Type B pancreatic cell (in vitro differentiated cells): ENCODE measurements at places on chromosomes 7 and 10.

- DNase-seq: no peak
Measured at GRCh38 chr10:130729876-130730275, 581.6 kb downstream of the TCERG1L start.

DNA sequence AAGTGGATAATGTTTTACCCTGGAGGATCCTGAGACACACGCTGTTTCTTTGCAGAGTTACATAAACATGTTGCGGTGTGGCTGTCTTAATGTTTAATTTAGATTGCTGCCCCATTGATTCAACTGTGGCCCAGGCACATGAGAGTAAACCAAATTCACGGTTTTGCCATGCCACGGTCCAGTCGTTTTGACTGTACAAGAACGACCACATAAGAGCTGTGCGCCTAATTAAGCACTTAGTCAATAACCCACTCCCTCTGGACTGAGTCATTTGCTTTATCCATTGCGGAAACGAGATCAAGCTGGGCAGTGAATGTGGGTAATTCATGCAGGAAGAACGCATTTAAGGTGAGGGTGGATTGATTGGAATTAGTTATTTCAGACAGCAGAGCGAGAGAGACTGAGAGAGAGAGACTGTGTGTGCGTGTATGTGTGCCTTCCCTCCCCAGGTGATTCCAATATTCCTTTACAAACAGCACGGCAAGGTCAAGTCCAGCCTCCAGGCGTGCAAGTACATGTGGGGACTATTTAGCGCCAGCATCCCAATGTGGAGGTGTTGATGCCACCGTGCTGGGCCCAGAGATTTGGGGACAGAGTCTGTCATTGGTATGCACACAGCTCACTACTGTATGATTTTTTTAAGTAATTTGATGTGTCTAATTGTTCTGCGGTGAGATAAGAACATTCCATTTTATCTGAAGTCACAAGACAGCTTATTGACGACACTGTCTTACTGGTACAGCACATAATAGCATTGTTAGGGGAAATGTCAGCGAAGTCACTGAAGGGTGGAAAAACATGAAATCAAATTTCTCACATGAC is 8.4 kb upstream of the TEX36 start:
- DNase-seq: no peak

GRCh38 chr7:128427289-128427891 is 17.6 kb upstream of the IMPDH1 start:
- DNase-seq: no peak

DNA sequence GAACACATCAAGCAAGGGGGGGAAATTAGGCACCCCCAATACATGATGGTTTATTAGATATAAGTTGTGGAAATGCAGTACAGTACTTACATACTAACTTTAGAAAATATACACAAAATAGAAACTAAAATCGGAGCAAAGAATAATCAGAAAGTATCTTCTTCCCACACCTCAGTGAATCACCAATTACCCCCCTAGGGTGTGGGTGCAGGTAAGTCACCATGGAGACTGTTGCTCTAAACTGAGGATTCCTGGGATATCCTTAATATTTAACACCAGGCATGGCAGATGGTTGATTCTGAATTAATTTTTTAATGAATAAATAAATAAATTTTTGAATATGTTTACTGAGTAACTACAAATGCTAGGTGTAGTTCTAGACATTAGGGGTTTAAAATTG is 424.4 kb downstream of the SORCS1 start:
- no peak for DNase-seq

GRCh38 chr7:153920897-153921296 is 131.3 kb upstream of the DPP6 start:
- DNase-seq: no peak

- no peak for DNase-seq
Measured at GRCh38 chr7:116784647-116785046, 77.7 kb upstream of the CAPZA2 start.

DNA sequence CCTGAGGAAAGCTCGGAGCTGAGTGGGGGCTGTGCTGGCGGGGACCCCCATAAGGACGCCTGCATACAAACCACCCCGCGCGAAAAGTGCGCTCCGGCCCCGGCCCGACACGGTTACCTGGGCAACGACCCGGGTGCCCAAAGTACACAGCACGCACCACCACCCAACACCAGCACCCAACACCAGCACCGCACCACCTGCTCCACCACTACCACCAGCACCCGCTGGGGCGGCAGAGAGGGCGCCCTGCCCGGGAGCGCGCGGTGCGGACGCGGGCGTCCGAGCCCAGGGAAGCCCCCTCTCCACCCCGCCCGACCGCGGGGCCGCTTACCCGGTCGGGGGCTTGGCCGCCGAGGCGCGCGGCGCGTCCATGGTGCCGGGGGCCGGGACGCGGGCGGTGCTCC is 345 bp downstream of the COBL start:
- DNase-seq: peak; percentile 75

DNA sequence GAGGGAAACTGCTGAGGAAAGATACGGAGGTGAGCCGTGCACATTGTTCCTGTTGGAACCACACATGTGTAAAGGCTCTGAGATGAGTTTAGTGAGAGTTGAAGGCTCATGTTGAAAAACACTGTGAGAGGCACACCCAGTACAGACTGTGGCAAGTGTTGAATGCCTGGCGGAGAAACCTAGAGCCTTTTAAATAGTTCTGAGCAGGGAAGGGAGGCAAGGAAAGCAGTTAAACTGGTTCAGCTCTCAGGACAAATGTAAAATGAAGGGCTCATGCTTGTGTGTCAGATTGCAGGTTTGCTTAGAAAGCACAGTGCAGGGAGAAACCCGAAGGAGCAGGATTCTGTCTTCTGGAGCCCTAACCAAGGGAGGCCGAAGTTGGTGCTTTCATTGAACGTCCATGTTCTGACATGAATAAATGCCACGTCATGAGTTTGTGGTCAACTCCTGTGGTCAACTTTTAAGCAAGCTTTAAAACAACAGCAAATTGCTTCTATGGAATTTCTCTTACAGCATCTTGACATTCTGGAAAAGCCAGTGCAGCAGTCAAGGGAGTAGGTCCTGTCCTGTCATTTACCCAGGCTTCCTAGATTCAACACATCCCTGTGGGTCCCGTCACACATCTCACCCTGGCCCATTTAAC is 650.9 kb upstream of the GALNT17 start:
- DNase-seq: no peak

GRCh38 chr10:21699575-21699974 is 165.5 kb downstream of the MLLT10 start:
- DNase-seq: no peak

GRCh38 chr10:43421519-43421918 is 12.5 kb upstream of the HNRNPF start:
- DNase-seq: no peak

DNA sequence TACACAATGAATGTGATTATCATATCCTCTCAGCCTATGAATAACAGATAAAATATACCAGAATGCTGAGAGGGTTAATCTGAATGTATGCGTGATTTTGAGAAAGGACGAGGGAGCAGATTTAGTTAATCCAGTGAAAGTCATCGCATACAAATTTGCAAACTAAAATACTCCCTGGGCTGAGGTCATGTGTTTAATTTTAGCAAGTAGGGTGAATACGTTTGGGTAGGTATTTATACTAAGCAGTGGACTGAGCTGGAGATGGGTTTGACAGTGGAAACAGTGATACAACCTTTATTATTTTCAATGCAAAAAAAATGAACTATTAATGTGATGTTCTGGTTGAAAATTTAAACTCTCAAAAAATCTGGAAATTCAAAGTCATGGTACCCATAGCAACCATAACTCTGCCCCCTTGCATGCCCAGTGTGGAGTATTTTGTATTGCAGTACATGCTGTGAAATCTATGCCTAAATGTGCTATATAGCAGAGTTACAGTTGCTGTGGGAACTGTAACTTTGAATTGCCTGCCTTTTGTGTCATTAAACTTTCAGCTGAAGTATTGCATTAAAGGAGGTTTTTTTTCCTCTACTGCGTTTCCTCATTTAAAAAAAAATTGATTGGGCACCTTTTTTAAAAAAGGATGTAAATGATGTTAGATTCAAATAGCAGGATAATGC is 9.5 kb upstream of the ARID5B start:
- no peak for DNase-seq

GRCh38 chr7:45125193-45125904 is 13.9 kb upstream of the TBRG4 start:
- no peak for DNase-seq

DNA sequence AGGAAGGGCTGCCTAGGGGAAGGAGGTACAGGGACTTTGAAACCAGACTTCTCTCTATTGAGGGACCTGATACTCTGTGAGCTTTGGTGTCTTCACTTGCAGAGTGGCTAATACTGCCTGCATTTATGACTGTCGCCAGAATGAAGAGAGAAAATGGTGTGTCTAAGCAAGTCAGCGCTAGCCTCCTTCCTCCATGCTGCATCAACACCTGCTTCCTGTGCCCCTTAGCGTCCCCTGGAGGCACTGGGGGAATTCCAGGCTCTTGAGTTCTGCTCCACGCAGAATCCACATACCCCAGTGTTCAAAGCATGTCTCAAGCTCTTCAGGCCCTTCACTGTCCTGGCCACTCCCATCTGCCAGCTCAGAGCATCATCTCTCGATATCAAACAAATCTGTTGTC is 140.5 kb downstream of the PKD1L1 start:
- DNase-seq: no peak

- no peak for DNase-seq
Measured at GRCh38 chr7:114819616-114820362, 102.1 kb upstream of the MDFIC start.

GRCh38 chr10:73768881-73769280 is 13.0 kb upstream of the CHCHD1 start:
- DNase-seq: no peak

DNA sequence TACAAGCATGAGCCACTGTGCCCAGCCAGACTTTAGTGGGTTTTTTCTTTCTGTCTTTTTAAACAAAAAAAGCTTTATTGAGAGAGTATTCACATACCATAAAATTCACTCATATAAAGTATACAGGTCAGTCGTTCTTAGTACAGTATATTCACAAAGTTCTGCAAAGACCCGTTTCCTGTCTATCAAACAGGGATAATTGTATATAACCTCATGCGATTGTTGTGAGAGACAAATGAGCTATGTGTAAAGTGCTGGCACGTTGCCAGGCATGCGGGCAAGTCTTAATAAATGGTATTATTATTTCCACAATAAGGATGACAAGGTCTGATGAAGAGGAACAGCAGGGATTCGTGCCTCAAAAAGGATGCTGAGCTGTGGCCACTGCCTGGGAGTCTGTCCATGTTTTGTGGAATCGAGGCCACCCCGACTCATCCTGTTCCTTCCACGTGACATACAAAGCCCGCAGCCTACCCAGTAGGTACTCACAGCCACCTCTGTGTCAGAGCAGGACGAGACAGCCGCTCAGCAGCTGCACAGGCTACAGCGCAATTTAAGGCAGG is 51.6 kb downstream of the SMKR1 start:
- DNase-seq: no peak

DNA sequence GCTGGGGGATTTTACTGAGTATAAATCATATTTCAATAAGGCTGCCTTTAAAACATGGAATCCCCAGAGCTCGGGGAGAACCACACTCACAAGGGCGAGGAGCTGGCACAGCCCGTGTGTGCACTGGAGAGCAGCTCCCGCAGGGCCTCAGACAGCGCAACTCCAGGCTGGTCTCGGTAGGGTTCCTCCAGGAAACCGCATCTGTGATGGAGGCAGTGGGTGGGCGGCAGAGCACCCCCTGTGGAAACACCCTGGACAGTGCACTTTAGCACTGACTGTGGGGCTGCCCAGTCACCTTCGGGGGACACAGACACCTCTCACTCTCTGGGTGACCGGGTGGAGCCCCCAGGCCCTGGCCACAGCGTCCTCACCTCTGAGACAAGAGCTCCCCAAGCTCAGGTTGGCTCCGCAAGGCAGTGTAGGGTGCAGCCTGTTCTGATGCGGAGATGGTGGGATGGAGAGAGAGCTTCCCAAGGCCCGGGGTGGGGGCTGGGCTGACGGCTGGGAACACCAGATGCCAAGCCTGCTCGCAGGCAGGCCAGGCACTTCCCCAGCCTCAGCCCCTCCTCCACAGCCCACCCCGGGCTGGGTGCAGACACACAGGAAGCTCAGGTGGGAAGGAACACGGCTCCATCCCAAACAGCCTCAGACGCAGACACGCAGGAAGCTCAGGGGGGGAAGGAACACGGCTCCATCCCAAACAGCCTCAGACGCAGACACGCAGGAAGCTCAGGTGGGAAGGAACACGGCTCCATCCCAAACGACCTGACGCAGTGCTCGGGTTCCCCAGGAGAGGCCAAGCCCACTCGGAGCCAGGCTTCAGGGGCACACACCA is 224.4 kb downstream of the MAD1L1 start:
- DNase-seq: peak; percentile 59

DNA sequence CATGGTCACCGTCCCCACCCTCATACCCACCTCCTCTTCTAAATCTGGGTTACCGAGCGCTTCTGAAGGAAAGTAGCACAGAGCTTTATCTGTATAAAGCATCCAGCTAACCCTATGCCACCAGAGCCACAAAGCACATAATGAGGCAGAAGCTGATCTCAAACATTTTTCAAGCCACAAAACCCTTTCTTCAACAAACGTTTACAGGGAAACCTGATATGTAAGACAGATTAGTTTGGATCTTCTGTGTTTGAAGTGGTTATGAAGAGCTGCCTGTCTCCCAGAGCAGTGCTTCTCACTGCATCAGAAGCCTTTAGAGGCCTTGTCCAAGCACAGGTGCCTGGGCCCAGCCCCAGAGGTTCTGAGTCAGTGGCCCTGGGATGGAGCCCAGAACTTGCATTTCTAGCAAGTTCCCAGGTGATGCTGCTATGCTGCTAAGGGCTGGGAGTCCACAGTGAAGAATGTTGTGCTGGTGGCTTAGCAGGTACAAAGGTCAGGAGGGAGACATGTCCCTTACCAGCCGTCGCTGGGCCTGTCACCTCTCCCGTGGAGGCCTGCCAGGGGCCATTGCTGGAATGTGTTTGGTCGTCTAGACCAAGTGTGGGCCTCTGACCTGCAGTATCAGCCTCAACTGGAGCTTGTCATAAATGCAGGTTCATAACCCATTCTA is 90.4 kb downstream of the TAF3 start:
- DNase-seq: no peak

- DNase-seq: no peak
Measured at GRCh38 chr10:3782451-3783315, 2.3 kb downstream of the KLF6 start.

DNA sequence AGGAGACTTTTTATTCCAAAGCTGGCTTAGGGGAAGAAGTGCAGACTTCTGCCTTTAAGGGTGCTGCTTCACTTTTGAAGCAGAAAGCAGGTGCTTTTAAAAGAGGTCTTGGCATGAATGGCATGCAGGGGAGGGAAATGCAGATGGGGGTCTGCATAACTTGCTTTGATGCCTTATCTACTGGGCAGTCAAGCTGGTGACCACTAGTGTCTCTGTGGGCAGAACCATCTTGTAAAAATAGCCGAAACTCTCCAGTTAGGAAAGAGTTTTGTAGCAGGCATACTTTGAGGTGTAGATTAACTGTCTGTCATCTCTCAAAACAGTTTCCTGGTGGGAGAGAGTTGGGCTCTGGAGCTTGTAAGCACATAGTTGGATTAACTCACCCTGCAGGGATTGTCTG is 9.9 kb upstream of the CTNNA3 start:
- DNase-seq: no peak

GRCh38 chr7:79513261-79513660 is 59.8 kb upstream of the MAGI2 start:
- no peak for DNase-seq

GRCh38 chr10:51617576-51618235 is 81.7 kb downstream of the CSTF2T start:
- DNase-seq: no peak

GRCh38 chr7:129748356-129749109 is 137.0 kb downstream of the NRF1 start:
- no peak for DNase-seq

- no peak for DNase-seq
Measured at GRCh38 chr7:28739826-28740225, 218.3 kb downstream of the TRIL start.

GRCh38 chr10:31346953-31347352 is 27.9 kb downstream of the ZEB1 start:
- DNase-seq: no peak

GRCh38 chr10:62912086-62912485 is 95.9 kb upstream of the EGR2 start:
- no peak for DNase-seq
